ENCODE measurements at places on chromosomes 6 and 20.

DNA sequence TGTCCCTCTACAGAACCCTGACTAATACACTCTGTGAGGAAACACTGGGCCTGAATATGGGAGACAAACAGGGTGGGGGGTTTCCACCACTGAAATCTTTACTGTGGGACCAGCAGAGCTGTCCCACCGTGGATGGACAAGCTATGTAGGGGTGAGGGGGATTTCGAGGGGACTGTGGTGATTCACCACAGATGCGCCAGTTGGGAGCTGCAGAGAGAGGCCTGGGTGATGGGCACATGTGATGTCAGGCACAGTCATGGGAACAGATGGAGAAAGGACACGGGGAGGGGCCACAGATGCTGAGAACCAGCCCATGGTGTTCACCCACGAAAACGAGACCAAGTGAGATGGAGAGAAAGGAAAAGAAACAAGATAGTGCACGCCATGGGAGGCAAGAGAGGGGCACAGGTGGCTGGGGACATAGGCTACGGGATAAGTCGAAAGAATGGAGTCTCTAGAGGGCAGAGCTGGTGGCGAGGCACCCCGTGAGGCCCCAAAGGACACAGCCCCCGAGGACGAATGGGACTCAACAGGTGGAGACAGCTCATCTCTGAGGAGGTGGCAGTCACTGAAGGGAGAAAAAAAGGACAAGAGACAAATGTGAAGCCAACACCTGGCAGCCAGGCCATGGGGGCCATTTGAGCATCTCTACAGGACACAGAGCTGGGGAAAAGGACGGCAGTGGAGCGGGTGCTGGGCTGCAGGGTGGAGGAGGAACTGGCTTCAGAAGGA lies 10.5 kb upstream of the RAMACL start:
- DNase-seq: no peak

GRCh38 chr20:48892891-48893290 lies 28.6 kb upstream of the ARFGEF2 start:
- DNase-seq: no peak

DNA sequence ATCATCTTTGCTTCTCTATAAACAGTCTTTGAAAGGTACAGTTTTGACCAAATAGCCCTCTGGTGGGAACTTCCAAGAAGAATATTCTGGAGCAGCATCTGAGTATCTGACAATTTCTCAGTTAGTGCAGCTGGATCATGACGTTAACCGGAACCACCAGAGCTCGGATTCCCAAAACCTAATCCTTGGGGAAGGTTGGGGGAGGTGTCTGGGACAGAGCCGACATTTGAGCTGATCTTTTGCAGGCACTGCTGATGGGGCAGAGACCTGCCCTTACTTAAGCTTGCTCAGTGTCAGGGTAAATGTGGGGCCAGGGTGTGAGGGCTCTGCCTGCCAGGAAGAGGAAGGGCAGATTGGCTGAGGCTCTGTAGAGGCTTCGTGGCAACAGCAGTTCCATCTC lies 416.6 kb downstream of the DHX35 start:
- no peak for DNase-seq

DNA sequence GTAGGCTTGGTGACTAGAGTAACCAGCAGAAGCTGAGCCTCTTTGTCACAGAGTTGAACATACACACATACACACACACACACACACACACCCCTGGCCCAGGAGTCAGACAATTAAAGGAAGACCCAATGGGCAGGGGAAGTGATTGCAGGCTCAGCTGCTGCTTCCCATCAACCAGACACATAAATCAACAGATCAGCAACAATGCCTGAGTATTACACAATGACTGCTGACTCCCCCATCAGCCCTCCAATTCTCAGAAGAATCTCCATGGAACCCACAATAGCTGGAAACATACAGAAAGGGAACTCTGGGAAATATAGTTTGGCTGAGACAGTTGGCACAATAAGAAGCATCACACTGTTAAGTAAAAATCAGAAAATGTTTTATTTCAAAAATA lies 270.4 kb upstream of the PLCB4 start:
- no peak for DNase-seq

All from stimulated activated naive CD4-positive, alpha-beta T cell treated with Interleukin-2 at 50 U/mL for 16 hours (primary cell).